ENCODE measurements at places on chromosomes 11 and 22.

GRCh38 chr11:5246772-5247471 lies 2.7 kb downstream of the HBG1 start:
- no peak for DNase-seq

- DNase-seq, result no peak
Measured at GRCh38 chr11:103618528-103618927, 417.9 kb upstream of the DDI1 start.

- no peak for DNase-seq
Measured at GRCh38 chr11:66230156-66230555, 38.3 kb upstream of the RAB1B start.

DNA sequence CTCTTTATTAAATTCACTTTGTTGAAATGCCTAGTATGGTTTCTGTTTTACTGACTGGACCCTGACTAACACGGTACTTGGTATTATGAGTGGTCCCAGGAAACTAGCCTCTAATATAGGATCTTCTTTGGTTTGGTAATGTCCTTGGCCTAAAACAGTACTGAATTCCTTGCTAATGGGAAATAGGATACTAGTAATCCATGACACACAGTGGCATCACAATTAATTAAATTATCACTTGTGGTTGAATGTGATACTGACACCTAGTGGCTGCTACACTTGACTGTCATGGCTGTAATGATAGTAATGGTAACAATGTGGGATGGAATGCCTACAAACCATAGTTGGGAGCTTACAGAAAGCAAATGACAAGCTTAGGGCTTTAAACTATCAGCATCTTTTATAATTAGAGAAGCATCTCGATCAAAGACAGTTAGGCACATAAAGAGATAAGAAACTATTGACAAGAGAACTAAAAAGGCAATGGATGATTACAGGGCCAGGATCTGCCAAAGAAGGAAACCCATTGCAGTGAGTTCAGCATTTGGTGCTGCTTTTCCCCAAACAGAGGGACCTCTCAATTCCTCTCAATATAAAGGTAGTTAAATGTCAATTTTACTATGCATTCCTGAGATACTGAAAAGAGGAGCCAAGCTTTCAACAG lies 8.6 kb downstream of the DNHD1 start:
- DNase-seq, result no peak

DNA sequence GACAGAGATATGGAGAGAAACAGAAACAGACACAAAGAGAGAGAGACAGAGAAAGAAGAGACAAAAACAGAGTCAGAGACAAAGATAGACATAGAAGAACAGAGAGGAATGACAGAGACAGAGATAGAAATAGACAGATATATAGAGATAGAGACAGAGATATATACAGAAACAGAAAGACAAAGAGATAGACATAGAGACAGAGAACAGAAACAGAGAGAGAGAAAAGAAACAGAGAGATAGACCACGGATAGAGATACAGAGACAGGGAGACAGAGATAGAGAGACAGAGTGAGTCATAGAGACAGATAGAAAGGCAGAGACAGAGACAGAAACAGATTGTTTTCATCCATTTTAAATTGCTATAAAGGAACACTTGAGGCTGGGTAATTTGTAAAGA lies 12.3 kb upstream of the MPEG1 start:
- no peak for DNase-seq

DNA sequence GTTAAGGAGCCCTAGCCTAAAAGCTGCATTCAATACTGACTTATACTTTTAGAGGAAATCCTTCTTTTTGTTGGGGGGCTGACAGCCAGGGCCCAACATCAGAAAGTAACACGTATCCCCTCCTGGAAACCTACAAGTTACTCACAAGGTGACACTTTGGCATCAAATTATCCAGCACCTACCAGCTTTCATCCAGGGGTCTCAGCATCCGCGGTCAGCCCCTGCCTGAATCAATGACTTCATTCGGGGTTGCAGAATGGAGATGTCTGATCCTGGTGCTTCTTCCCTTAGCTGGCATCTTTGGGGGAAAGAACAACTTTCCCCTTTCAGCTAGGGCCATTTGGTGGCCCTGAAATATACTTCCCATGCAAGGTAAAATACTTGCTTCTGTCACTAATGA lies 5.3 kb upstream of the NAP1L4 start:
- DNase-seq, result no peak

DNA sequence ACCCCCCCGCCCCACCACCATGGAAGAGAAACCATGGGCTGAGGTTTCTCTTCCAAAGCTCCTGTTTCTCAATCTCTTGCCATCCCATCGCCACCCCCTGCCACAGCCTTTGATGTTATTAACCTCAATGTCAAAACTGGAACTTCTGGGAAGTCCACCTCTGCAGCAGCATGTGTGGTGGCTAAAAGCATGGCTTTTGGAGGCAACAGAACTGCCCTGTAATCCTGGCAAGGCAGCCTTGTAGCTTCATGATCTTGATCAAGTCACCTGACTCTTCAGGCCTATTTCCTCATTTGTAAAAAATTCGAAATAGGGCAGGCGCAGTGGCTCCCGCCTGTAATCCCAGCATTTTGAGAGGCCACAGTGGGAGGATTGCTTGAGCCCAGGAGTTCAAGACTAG lies 3.5 kb upstream of the COX8A start:
- no peak for DNase-seq

DNA sequence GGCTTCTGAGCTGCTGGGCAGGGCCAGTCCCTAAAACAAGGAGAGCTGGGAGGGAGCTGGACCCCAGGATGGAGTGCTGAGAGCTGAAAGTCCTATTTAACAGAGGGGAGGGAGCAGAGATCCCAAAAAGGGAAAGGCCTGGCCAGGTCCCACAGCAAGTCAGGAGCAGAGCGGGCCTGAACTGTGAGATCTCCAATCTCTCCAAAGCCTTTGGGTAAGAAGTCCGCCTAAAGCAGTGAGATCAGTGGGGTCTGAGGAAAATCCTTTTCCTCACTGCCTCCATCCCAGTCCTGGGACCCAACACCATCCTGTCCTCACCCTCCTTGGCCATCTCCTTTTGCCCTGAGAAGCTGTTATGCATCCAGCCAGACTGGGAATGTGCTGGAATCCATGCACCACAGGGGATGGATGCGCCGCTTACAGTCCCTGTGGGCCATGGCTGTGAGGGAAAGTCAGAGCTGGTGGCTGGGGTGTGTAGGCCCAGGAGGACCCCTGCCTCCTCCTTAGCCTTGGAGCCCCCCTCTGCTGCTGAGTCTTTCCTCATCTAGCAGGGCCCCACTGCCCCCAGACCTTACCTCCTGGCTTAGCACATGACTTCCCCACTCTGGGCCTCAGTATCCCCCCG lies 8.6 kb downstream of the LRRC75B start:
- DNase-seq, result no peak

GRCh38 chr11:119686177-119686882 lies 42.7 kb downstream of the NECTIN1 start:
- no peak for DNase-seq

DNA sequence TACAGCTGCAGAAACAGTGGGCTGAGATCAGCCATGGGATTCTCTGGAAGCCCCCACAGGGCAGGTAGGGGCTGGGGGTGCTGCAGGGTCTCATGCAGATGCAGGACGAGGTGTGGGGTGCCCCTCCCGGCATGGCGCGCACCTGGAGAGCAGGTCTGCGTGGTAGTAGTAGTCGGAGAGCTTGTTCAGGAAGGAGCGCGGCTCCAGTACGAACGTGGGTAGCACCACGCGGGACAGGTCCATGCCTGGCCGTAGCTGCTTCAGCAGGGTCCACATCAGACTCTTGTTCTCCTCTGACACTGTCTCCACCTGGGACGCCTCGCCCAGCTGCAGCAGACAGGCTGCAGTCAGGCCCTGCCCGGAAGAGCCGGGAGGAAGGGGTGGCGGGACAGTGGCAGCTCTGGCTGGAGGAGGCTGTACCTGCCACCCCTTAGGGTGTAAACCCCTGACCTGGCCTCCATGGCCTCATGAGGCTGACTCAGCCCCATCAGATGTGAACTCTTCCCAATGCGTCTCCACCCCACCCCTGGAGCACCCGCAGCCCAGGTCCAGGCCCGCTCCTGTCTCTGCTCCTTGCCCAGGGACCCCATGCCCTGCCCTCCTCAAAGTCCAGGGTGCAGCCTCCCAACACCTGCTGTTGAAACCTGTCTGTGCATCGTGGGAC lies 47.0 kb upstream of the CARS1 start:
- peak; percentile 67 for DNase-seq

DNA sequence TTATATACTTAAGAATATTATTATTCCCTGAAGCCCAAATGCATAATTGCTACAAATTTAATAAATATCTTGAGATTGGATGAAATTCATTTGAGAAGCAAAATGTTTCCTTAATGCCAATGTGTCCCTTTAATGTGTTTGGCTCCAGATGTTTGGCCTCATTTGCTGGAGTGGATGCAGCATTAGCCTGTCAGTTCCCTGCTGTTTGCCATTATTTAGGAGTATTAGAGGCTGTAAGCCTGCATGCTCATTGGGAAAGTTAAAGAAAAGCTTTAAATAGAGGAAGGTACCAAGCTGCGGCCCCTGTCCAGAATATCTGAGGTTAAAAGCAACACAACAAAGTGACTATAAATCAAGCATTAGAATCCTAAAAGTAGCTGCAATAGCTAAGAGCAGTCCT lies 54.8 kb upstream of the PITPNB start:
- no peak for DNase-seq

GRCh38 chr11:129280027-129280811 lies 88.1 kb upstream of the ARHGAP32 start:
- DNase-seq, result no peak

DNA sequence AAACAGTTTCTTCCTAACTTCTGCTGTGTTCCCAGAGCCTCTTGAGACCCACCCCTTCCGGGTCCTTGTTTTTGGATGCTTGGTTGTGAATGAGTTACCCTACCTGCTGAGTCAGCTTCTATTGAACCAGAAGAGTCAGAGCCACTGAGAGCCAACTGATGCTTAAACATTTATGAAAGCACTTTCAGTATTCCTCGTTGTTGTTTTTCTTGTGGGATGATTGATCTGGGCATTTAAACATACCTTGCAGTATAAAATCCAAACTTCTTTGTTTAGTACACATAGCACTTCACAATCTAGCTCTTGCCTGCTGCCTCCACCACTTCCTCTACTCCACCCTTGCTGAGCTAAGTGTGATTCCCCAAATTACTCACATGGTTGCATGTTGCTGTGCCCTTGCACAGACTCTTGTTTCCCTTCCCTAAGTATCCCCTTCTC lies 5.5 kb downstream of the PRSS23 start:
- no peak for DNase-seq

DNA sequence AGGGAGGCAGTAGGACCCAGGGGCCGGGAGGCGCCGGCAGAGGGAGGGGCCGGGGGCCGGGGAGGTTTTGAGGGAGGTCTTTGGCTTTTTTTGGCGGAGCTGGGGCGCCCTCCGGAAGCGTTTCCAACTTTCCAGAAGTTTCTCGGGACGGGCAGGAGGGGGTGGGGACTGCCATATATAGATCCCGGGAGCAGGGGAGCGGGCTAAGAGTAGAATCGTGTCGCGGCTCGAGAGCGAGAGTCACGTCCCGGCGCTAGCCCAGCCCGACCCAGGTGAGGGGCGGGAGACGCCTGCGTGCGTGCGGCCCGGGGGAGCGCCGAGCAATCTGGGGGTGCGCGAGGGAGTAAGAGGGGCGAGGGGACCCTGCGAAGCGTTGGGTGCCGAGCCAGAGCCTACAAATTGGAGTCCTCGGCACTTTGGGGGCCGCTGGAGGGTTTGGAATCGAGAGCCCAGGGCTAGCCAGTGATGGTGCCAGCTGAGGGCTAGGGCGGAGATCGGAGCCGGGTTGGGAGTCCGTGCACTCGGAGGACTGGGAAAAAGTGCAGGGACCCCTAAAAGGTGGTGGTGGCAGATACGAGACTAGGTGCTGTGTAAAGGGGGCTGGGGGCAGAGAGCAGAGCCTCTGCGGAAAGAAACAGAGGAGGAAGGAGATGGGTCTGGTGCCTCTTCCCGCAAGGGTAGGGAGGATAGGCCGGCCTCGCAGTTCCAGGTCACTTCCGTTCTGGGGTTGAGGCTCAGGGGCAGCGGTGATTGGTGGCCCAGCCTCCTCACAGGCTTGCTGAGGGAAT lies at the start of gene SERPINH1:
TSS of gene SERPINH1 (plus strand) at position 206 of the 788 bp plus-strand sequence. CDS start 4,097 bp downstream, outside the sequence.
- DNase-seq, result peak; percentile 95

GRCh38 chr11:32575070-32575469 lies 8.6 kb upstream of the EIF3M start:
- no peak for DNase-seq

Data from aorta (tissue), 5 donors.